ENCODE measurements at places on chromosomes 12 and 14.

- no peak for DNase-seq
These were observed 152.6 kb upstream of the NUDT4 start for GRCh38 chr12:93225094-93225493.

DNA sequence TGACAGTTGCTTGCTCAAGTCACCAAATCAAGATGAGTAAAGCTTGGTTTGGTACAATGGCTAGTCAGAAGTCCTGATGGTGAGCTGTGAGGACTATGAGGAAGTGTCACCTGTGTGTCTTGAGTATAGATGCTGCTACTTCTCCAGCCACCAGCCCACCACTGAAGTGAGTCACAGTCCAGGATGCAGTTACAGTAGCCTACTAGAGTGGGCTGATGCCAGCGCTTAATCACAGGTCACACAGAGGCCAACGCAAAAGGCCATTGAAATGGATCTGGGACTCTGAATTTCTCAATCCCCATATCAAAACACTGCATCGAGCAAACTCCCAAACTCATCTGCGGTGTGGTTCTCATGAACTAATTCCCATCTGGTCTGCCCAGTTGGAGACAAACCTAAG, 223.1 kb downstream of the ANO6 start:
- no peak for DNase-seq

- DNase-seq, result no peak
These were observed 98.6 kb downstream of the FIGNL2 start for GRCh38 chr12:51749986-51750317.

DNA sequence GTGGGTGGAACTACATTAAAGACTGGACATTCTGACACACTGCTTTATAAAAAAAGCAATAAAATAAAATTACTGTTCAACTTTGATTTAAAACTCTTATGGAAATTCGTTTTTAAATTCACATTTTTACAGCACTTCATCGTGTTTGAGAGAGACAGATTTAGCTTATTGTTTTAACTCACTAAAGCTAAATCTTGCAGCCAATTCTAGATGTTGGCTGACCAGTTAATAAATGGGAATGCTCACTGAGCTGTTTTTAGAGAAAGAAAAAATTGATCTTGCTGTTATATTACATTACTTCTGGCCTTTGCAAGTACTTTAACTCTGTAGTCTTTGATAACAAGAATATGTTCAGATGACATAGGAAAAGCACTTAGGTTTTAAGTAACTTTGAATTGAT, 157.1 kb downstream of the PLCZ1 start:
- DNase-seq, result no peak

GRCh38 chr12:62128175-62128975, 131.8 kb upstream of the USP15 start:
- no peak for DNase-seq

GRCh38 chr14:64698903-64699302, 5.3 kb upstream of the PLEKHG3 start:
- no peak for DNase-seq

DNA sequence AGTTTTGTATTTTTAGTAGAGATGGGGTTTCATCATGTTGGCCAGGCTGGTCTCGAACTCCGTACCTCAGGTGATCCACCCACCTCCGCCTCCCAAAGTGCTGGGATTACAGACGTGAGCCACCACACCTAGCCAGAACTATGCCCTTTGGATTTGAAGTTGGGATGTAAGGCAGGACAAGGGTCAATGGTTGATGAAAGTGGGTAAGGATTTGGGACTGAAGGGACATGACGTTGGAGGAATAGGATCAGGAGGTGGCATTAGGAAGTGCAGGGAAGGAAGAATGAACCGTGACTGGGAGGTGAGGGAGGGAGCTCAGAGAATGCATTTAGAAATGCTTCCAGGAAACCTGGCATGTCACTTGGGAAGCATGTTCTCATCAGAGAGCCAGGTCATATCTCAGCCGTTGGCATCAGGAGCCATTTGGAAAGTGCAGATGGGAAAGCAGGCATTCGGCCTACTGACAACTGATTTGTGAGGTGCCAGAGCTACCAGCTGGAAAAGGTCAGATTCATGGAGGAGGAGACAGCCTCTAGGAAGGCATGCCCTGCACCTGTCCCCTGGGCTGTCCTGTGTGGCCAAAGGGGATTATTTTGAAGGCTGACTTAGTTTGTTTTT, 2.2 kb downstream of the CRADD start:
- DNase-seq, result no peak

DNA sequence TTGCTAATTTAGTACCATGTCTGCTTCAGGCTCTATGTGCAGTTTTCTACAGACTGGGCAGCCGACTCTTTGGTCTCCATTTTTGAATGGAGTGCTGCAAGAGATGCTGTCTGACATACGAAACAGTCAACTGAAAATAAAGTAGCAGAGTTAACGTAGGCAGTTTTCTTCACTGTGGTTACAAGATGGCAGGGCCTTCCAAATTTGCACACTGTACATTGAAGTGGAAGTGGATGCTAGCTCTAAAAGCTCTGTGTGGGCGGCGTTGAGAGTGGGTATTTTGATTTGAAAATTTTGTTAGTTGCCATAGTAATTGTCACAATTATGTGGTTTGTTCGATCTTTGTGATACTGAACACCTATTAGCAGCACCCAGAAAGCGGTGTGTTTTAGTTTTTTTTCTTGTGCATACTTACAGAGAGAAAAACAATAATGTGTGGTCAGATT, 154.9 kb upstream of the ATP2B1 start:
- no peak for DNase-seq

DNA sequence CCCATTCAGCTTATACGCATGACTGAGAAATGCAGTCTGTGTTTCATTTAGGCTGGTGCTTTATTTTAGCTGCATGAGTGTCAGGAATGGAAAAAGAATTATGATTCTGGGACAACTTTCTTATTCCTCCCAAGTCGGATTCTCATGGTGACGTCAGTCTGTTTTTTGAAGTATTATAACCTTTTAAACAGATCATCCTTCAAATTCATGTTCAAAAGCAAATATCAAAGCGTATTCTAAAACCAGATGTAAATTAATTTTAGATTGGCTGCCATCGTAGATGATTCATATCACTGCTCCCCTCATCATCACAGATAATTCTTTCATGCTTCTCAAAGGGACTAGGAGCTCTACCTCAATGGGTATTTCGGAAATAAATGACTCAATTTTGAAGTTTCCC, 15.0 kb downstream of the FNTB start:
- no peak for DNase-seq

GRCh38 chr12:102052192-102053061, 9.4 kb downstream of the WASHC3 start:
- DNase-seq, result peak; percentile 8

GRCh38 chr12:67772267-67773169, 124.0 kb downstream of the DYRK2 start:
- peak; percentile 86 for DNase-seq

GRCh38 chr12:509500-509899, 49.8 kb downstream of the B4GALNT3 start:
- no peak for DNase-seq

GRCh38 chr14:85438481-85438942, 91.4 kb upstream of the FLRT2 start:
- no peak for DNase-seq

GRCh38 chr14:54646626-54647025, 79.7 kb downstream of the SAMD4A start:
- DNase-seq, result no peak

- DNase-seq, result peak; percentile 50
These were observed 4.0 kb downstream of the CRIP2 start for GRCh38 chr14:105478398-105479251.

All from GM23338 (cell line).